ENCODE measurements at places on chromosomes 6 and 20. TPM values are rescaled to one million over a fixed set of nuclear protein-coding genes. Genes with fewer than 3 reads are reported as not detected.

Gene FILIP1
- total RNA-seq, result not detected

Gene RBPJL
- not detected for total RNA-seq

Gene EYS
- total RNA-seq, result not detected

Gene KIF3B
- 26.0 TPM for total RNA-seq

Gene LAMA5
- total RNA-seq, result 1.9 TPM

Gene CCN6
- total RNA-seq, result not detected

Gene NKX2-4
- not detected for total RNA-seq

Gene CAPN11
- not detected for total RNA-seq

Gene BPIFB2
- total RNA-seq, result not detected

Gene RAD21L1
- 0.67 TPM for total RNA-seq

Gene SLC22A7
- total RNA-seq, result not detected

Gene OVOL2
- not detected for total RNA-seq

Gene HLA-DRA
- 313 TPM for total RNA-seq

Gene BNIP5
- total RNA-seq, result not detected

Gene EIF6
- total RNA-seq, result 98.6 TPM

Gene LY6G6F
- total RNA-seq, result not detected

Gene NRSN2
- 2.9 TPM for total RNA-seq

Gene FLRT3
- total RNA-seq, result not detected

Gene HFE
- 1.6 TPM for total RNA-seq

Gene SPINT3
- not detected for total RNA-seq

Gene KPNA5
- total RNA-seq, result 8.6 TPM

Gene OXT
- total RNA-seq, result not detected

Gene TRIM40
- total RNA-seq, result not detected

Gene MDFI
- not detected for total RNA-seq

Gene WFDC5
- not detected for total RNA-seq

Gene SFTA2
- total RNA-seq, result not detected

Gene AK9
- total RNA-seq, result 4.4 TPM

Gene NHLRC1
- total RNA-seq, result 0.30 TPM

Gene APOM
- total RNA-seq, result 3.7 TPM

Gene RBM24
- total RNA-seq, result not detected

Gene PKIB
- total RNA-seq, result 0.91 TPM

Gene SLC4A11
- total RNA-seq, result 6.0 TPM

Gene MTHFD1L
- 82.8 TPM for total RNA-seq

Gene GMPR
- 13.1 TPM for total RNA-seq

Gene HLA-DQA1
- 74.4 TPM for total RNA-seq

Gene ERVFRD-1
- not detected for total RNA-seq

Gene SLC35F1
- total RNA-seq, result not detected

Gene TASP1
- total RNA-seq, result 11.7 TPM

Gene CD83
- total RNA-seq, result 29.6 TPM

Gene C6orf47
- total RNA-seq, result 27.2 TPM

Gene TSBP1
- not detected for total RNA-seq

Gene HSPA12B
- total RNA-seq, result not detected

Gene GPR63
- 3.3 TPM for total RNA-seq

Gene HS3ST5
- total RNA-seq, result not detected

Data from activated CD8-positive, alpha-beta memory T cell treated with anti-CD3 and anti-CD28 coated beads, Interleukin-2, amount 10 ng/mL, durations not matched to agents 7 days and 5 days (primary cell).